Keratinocyte (primary cell): ENCODE measurements at places on chromosomes 2 and 18. TPM values are rescaled to one million over a fixed set of nuclear protein-coding genes. Genes with fewer than 3 reads are reported as not detected.

GRCh38 chr2:29270701-29271121, 155.5 kb downstream of the CLIP4 start:
- no peak for DNase-seq

NCL gene
- 103 to 247 TPM (median 123 TPM) in 3 replicates for polyA plus RNA-seq

DNA sequence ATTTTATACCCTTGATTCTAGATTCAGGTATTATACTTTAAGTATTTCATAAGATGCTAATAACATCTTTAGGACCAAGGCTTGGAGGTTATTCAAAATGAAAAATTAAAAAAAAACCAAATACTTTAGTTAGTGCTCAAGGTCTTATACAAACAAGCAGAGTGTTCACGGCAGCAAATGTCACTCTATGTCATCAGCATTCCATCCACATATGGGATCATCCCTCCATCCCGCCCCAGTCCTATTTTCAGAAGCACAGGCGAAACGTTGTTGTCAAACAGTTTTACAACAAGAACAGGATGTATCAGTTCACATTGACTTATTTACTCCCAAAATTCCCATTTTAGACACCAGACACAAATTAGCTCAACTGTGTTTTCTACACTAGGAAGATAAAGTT, 83.7 kb downstream of the DSEL start:
- no peak for DNase-seq

GRCh38 chr2:19846030-19846429, 55.8 kb downstream of the TTC32 start:
- no peak for DNase-seq
